Activated naive CD4-positive, alpha-beta T cell treated with anti-CD3 and anti-CD28 coated beads, Interleukin-2, amount 10 ng/mL, durations not matched to agents 7 days and 5 days (primary cell): ENCODE measurements at places on chromosomes 16 and 17.

GRCh38 chr16:85245307-85246172 lies 133.3 kb upstream of the CIBAR2 start:
- no peak overlapping the region for H3K27ac ChIP-seq
- H3K36me3 ChIP-seq = no peaks in the 10 kb centered on the region
- no peaks in the 10 kb centered on the region for H3K4me1 ChIP-seq

- no peak for DNase-seq
- no peak overlapping the region for H3K4me3 ChIP-seq
Observed at GRCh38 chr17:72997559-72997958, 94.9 kb downstream of the SLC39A11 start.

DNA sequence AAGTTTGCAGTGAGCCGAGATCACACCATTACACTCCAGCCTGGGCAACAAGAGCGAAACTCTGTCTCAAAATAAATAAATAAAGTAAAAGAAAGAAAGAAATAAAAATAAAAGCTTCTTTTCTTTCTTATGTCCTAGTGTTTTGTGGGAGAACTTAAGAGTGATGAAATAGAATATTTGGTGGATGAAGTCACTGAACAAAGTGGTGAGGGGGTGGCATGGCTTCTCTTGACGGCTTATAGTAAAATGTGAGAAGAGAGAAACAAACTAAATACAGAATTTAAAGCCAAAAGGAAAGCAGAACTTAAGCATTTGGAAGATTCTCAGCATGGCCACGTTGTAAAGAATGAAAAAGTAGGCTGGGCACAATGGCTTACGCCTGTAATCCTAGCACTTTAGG lies 15.3 kb downstream of the SGF29 start:
- H3K4me1 ChIP-seq = peaks cover 2% of the 10 kb centered on the region
- H3K4me3 ChIP-seq = no peak overlapping the region
- H3K27ac ChIP-seq = no peak overlapping the region
- H3K27me3 ChIP-seq = no peaks in the 10 kb centered on the region
- no peak for DNase-seq
- peaks cover 23% of the 10 kb centered on the region for H3K36me3 ChIP-seq

GRCh38 chr16:27489421-27489820 lies 60.3 kb downstream of the GTF3C1 start:
- H3K4me3 ChIP-seq = no peak overlapping the region
- H3K36me3 ChIP-seq = peaks cover 49% of the 10 kb centered on the region
- peak overlapping the region; percentile 25 for H3K27ac ChIP-seq
- no peaks in the 10 kb centered on the region for H3K4me1 ChIP-seq
- no peaks in the 10 kb centered on the region for H3K27me3 ChIP-seq

GRCh38 chr16:7343243-7343642 lies 10.6 kb downstream of the RBFOX1 start:
- no peak for DNase-seq
- H3K4me1 ChIP-seq = no peaks in the 10 kb centered on the region
- H3K27me3 ChIP-seq = no peaks in the 10 kb centered on the region
- no peak overlapping the region for H3K27ac ChIP-seq
- H3K36me3 ChIP-seq = no peaks in the 10 kb centered on the region

DNA sequence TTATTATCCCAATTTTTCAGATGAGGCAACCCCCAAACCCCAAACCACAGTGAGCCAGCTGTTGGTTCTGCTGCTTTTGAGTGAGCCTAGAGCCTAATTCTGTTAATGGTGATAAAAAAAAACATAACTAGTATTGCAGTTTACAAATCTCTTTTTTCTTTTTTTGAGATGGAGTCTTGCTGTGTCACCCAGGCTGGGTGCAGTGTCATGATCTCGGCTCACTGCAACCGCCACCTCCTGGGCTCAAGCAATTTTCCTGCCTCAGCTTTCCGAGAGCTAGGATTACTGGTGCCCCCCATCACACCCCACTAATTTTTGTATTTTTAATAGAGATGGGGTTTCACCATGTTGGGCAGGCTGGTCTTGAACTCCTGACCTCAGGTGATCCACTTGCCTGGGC lies 3.1 kb downstream of the WNT9B start:
- peaks cover 63% of the 10 kb centered on the region for H3K27me3 ChIP-seq
- H3K36me3 ChIP-seq = no peaks in the 10 kb centered on the region
- no peak overlapping the region for H3K27ac ChIP-seq
- no peak overlapping the region for H3K4me3 ChIP-seq

GRCh38 chr16:56894331-56894917 lies 29.4 kb downstream of the SLC12A3 start:
- H3K36me3 ChIP-seq = no peaks in the 10 kb centered on the region
- no peak overlapping the region for H3K27ac ChIP-seq
- DNase-seq = no peak
- peaks cover 11% of the 10 kb centered on the region for H3K4me1 ChIP-seq
- H3K4me3 ChIP-seq = no peak overlapping the region

- H3K4me3 ChIP-seq = no peak overlapping the region
- H3K4me1 ChIP-seq = no peaks in the 10 kb centered on the region
- H3K27ac ChIP-seq = no peak overlapping the region
- H3K36me3 ChIP-seq = no peaks in the 10 kb centered on the region
Observed at GRCh38 chr16:22671301-22672076, 142.5 kb upstream of the HS3ST2 start.

GRCh38 chr17:31254654-31255053 lies 42.4 kb downstream of the OMG start:
- no peaks in the 10 kb centered on the region for H3K27me3 ChIP-seq
- H3K4me1 ChIP-seq = no peaks in the 10 kb centered on the region
- H3K36me3 ChIP-seq = peaks cover 2% of the 10 kb centered on the region
- DNase-seq = no peak
- H3K27ac ChIP-seq = no peak overlapping the region

DNA sequence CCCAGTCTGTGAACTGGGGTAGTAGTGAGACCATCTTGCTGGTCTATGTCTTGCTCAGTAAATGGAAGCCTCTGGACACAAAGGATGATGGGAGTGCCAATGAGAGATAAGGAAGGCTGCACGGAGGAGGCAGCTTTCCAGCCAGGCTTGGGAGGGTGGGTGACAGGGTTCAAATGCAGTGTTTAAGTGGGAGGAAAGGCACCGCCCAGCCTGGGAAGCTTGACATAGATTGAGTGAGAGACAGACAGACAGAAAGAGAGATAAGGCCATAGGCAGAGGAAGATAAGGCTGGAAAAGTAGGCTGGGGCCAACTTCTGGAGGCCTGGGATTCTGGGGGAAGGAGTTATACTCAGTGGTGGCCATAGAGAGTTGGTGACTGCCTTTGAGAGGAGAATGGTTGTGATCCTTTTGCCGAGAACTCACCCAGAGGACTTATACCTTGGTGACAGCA lies 7.2 kb upstream of the COL1A1 start:
- H3K27ac ChIP-seq = no peak overlapping the region
- DNase-seq = no peak
- H3K4me1 ChIP-seq = peaks cover 13% of the 10 kb centered on the region
- H3K36me3 ChIP-seq = no peaks in the 10 kb centered on the region

DNA sequence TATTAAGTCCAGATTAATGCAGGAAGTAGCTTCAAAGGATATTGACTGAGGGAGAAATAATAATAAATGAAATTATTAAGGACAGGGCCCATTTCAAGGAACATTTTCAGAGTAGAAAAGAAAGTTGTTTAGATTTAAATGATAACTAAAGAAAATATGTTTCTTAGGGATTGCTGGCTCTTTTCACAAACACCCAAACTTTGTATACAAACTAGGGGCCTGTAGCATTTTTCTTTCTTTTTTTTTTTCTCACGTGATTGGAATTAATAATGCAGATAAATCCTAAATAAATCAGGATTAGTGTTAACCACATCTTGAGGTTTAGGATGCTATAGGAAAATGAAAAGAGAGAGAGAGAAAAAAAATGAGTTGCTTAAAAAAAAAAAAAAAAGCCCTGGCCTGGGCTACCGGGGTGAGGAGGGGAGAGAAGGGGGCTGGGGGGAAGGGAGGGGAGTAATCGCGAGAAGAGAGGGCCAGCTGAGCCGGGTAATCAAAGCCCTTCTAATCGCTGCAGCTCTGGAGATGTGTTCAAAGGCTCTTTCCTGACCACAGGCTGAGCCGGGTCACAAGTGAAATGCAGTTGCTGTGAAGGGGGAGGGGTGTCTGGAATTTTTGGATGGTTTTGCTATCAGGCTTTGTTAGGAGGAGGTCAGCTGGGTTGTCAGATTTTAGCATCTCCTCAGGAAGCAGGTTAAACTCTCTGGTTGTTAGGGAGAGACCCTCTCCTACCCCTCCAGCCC lies 104.6 kb upstream of the ZFHX3 start:
- H3K27me3 ChIP-seq = peaks cover 18% of the 10 kb centered on the region
- no peaks in the 10 kb centered on the region for H3K4me1 ChIP-seq

DNA sequence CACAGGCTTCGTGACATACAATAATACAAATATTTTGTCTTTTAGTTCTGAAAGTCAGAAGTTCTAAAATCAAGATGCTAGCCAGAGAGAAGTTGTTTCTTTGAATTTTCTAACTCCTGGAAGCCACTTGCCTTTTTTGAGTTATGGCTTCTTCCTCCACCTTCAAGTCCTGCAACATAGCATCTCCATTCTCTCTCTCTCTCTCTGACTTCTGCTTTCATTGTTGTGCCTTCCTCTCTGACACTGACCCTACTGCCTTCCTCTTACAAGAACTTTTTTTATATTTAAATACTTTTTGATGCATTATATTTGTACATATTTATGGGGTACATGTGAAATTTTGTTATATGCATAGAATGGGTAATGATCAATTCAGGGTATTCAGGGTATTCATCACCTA lies 205.9 kb downstream of the MAP2K6 start:
- DNase-seq = no peak
- H3K4me3 ChIP-seq = no peak overlapping the region
- H3K27ac ChIP-seq = no peak overlapping the region
- H3K27me3 ChIP-seq = no peaks in the 10 kb centered on the region
- H3K36me3 ChIP-seq = no peaks in the 10 kb centered on the region

DNA sequence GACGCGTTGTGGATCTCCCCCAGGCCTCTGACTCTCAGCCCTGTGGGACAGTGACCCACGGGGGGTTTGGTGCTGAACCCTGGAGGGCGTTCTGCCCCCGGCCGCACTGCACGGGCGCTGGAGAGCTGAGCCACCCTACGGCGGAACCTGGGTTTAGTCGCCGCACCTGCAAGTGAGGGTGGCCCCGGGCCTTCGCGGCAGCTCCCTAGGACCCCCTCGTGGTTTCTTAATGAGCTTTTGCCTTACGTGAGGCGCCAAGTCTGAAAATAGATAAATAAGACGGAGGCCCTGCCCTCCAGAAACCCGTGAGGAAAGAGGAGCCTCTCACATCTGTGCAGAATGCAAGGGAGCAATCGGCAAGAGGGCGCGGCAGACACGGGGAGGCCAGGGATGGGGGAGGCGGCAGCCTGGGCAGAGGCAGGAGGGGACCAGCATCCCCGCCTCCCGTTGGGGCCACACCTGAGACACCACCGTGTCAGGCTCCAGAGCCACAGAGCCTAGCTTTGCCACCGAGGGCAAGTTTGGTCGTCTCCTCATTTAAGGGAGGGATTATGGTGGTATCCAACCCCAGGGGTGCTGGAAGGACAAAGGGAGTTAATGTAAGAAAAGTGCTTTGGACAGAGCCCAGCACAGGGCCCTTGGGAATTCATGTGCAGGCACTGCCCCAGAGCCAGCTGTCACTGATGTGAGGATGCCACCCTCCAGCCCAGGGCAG lies 153.2 kb upstream of the CHMP6 start:
- H3K4me3 ChIP-seq = no peak overlapping the region
- H3K4me1 ChIP-seq = peaks cover 49% of the 10 kb centered on the region
- DNase-seq = no peak
- H3K27me3 ChIP-seq = no peaks in the 10 kb centered on the region

DNA sequence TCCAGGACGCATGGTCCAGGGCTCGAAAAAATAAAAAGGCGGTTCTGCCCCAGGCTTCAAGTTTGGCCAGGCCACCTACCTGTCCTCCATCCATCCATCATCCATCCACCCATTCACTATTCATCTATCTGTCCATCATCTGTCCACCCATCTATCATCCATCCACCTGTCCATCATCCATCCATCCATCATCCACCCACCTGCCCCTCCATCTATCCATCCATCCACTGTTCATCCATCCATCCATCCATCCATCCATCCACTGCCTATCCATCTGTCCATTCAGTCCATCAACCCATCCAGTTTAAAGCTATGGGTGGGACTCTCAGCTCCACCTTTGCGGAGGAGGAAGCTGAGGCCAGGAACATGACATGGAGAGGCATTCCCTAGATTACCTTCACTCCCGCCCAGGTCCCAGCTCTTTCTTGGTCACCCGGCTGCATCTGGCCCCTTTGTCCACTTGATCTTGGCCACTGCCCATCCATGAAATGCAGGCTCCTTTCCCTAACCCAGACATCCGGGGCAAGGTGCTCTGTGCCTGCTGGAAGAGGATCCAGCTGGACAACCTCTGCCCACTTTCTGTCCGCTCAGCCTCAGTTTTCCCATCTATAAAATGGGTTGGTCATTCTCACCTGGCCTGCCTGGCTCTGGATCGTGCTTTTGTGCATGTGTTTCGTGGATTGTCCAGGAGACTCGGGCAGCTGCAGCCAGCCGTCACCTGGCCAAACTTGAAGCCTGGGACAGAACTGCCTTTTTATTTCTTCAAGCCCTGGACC lies 236.0 kb upstream of the CIBAR2 start:
- H3K27ac ChIP-seq = no peak overlapping the region
- H3K4me3 ChIP-seq = no peak overlapping the region
- H3K27me3 ChIP-seq = peaks cover 3% of the 10 kb centered on the region
- DNase-seq = no peak
- no peaks in the 10 kb centered on the region for H3K4me1 ChIP-seq
- no peaks in the 10 kb centered on the region for H3K36me3 ChIP-seq

GRCh38 chr16:48597563-48598387 lies 12.2 kb downstream of the N4BP1 start:
- H3K36me3 ChIP-seq = peaks cover 36% of the 10 kb centered on the region
- H3K27ac ChIP-seq = no peak overlapping the region
- no peak overlapping the region for H3K4me3 ChIP-seq
- no peak for DNase-seq
- no peaks in the 10 kb centered on the region for H3K27me3 ChIP-seq

- peaks cover 64% of the 10 kb centered on the region for H3K27me3 ChIP-seq
- no peaks in the 10 kb centered on the region for H3K36me3 ChIP-seq
- peaks cover 55% of the 10 kb centered on the region for H3K4me1 ChIP-seq
- H3K27ac ChIP-seq = no peak overlapping the region
- H3K4me3 ChIP-seq = no peak overlapping the region
- no peak for DNase-seq
Observed at GRCh38 chr17:77366206-77366557, 225.4 kb downstream of the SEC14L1 start.

- no peaks in the 10 kb centered on the region for H3K36me3 ChIP-seq
- no peaks in the 10 kb centered on the region for H3K4me1 ChIP-seq
- H3K4me3 ChIP-seq = no peak overlapping the region
- no peak for DNase-seq
- no peaks in the 10 kb centered on the region for H3K27me3 ChIP-seq
Observed at GRCh38 chr17:33838281-33838680, 416.8 kb upstream of the CCL2 start.

GRCh38 chr17:49333804-49334203 lies 28.2 kb downstream of the ZNF652 start:
- peaks cover 12% of the 10 kb centered on the region for H3K36me3 ChIP-seq
- peaks cover 26% of the 10 kb centered on the region for H3K4me1 ChIP-seq
- no peak for DNase-seq
- H3K4me3 ChIP-seq = no peak overlapping the region

- H3K4me1 ChIP-seq = peaks cover 43% of the 10 kb centered on the region
- H3K36me3 ChIP-seq = peaks cover 57% of the 10 kb centered on the region
- DNase-seq = peak; percentile 60
- H3K4me3 ChIP-seq = peak overlapping the region; percentile 97
- peak overlapping the region; percentile 99 for H3K27ac ChIP-seq
Observed at GRCh38 chr17:59838052-59838916, 54.5 kb downstream of the TUBD1 start.

GRCh38 chr17:82232322-82232820 lies 3.5 kb downstream of the SLC16A3 start:
- peaks cover 35% of the 10 kb centered on the region for H3K4me1 ChIP-seq
- DNase-seq = no peak
- H3K36me3 ChIP-seq = peaks cover 13% of the 10 kb centered on the region
- H3K4me3 ChIP-seq = peak overlapping the region; percentile 21
- H3K27ac ChIP-seq = no peak overlapping the region
- peaks cover 5% of the 10 kb centered on the region for H3K27me3 ChIP-seq
